ENCODE measurements at places on chromosomes 7 and 10.
A peak's percentile ranks its signal among the peaks of the same experiment; 100 is the strongest.

- no peak for DNase-seq
Measured at GRCh38 chr7:118478931-118479330, 254.4 kb downstream of the ANKRD7 start.

DNA sequence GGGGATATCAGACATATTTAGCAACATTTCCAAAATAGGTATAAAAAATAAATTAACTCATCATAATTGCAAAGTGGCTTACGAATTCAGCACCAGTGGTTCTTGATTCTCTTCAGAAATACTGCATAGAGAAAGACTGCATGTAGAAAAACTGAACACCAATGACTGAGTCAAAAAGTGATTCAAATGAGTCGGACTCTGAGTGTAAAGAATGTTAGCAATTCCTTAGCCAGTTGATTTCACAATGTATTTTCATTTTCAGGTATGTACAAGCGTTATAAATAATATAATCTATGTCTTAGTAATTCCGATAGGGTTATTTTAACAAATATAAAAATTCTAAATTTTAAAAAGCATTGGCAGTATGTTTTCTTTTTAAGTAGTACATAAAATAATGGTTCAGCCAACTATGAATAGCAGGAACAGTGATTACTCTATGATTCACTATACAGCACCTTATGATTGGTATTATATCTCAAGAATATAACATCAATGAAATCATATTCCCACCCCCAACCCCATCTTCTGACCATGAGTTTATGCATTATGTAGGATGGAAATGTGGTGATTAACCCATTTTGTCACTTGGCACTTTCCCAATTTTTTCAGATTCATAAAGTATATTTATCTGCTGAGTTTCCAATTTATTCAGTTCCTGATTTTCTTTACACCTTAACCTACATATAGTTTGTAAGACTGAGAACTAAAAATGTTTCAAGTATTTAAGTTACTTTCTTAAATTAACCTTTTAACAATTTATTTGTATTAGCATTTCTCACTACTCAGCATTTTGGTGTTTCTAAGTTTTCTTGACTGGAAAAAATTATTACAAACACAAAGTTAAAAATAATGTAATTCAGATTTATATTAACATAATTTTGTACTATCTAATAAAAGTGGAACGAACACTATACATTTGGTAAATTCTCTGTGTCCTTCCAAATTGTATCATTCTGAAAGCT is 33.9 kb downstream of the DNAJC1 start:
- no peak for DNase-seq

GRCh38 chr10:6498771-6499170 is 81.3 kb downstream of the PRKCQ start:
- no peak for DNase-seq

GRCh38 chr7:145986248-145986874 is 130.2 kb upstream of the CNTNAP2 start:
- DNase-seq = no peak

GRCh38 chr7:73876361-73876760 is 15.4 kb downstream of the TMEM270 start:
- no peak for DNase-seq

DNA sequence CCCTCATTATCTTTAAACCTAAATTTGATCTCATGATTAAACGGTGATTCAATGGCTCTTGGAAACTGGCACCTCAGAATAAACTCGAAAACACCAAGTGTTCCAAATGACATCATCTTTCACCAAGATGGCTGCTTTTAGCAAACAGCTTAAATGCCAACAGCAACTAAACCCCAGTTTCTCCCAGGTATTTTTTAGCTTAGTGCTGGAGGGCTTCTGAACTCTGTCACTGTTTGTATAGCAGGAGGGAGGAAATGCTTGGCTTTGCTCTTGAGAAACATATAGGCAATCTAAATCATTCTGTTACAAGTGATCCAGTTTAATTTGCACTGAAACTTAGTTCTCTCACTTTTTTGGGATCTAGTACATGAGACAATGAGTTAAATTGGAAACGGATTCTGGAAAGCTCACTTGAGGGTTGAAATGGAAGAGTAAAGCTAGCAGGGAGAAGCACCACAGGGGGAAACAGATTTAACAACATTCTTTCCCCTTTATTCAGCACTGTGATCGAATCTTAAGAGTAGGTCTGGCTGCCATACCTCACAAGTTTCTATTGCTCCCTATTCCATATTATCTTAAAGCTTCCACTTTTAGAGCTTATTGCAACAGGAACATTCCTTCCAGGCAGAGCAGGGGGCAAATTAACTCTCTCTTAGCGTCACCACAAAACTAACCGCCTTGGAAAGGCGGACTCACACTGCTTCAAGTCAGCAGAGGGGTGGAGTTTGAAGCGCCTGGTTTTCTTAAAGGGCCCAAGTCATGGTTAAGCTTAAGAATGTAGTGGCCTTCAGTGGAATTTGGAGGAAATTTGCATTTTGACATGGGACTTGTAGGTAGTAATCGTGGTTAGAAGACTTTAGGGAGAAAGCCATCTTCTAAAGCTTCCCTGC is 1.8 kb upstream of the CCDC6 start:
- peak; percentile 46 for DNase-seq

GRCh38 chr7:2444476-2444875 is 31.7 kb downstream of the GRIFIN start:
- DNase-seq = no peak

DNA sequence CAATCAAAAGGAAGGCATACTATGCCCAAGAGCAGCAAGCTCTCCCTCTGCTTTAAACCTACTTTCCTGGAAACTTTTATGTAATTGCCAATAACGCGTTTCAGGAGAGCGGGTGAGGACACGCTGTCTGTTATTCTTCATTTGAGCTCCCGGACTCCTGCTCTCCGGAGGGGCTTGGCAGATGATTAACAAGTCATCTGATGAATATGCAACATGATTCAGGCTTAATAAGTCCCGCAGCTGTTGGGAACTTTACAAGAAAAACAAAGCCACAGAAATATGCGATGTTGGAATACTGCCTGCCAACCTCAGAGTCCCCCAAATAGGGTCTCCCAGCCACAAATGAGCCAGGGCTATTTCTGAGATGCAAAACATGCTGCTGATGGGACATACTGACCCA is 348.0 kb downstream of the GPAM start:
- DNase-seq = no peak

GRCh38 chr7:22082553-22082885 is 136.8 kb upstream of the CDCA7L start:
- no peak for DNase-seq

DNA sequence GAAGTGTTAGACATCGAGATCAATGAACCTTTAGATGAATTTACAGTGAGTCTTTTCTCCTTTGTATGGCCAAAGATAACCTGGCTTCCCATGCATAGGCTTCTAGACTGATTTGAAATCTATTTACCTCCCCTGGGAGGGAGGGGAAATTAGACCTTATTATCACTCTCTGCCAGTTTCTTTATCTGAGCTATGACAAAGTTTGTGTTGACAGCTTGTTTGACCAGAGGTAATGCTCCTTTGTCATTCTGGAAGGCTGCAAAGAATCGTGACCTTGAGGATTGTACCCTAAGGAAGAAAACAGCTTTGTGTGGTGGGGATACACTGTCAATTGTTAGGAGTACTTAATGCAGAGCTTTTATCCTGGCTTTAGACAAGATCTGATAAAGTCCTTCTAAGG is 36.4 kb downstream of the RBM33 start:
- DNase-seq = no peak

GRCh38 chr7:115009736-115010440 is 88.0 kb downstream of the MDFIC start:
- DNase-seq = peak; percentile 69

GRCh38 chr10:14583252-14583651 is 191.4 kb downstream of the FAM107B start:
- no peak for DNase-seq

GRCh38 chr10:113239566-113240350 is 289.7 kb downstream of the TCF7L2 start:
- no peak for DNase-seq
